Heart right ventricle (tissue), 16 donors: ENCODE measurements at places on chromosomes 11 and 22. TPM values are rescaled to one million over a fixed set of nuclear protein-coding genes. Genes with fewer than 3 reads are reported as not detected.
A peak's percentile ranks its signal among the peaks of the same experiment; 100 is the strongest.

PRODH gene
- 4.9 TPM for total RNA-seq

DNA sequence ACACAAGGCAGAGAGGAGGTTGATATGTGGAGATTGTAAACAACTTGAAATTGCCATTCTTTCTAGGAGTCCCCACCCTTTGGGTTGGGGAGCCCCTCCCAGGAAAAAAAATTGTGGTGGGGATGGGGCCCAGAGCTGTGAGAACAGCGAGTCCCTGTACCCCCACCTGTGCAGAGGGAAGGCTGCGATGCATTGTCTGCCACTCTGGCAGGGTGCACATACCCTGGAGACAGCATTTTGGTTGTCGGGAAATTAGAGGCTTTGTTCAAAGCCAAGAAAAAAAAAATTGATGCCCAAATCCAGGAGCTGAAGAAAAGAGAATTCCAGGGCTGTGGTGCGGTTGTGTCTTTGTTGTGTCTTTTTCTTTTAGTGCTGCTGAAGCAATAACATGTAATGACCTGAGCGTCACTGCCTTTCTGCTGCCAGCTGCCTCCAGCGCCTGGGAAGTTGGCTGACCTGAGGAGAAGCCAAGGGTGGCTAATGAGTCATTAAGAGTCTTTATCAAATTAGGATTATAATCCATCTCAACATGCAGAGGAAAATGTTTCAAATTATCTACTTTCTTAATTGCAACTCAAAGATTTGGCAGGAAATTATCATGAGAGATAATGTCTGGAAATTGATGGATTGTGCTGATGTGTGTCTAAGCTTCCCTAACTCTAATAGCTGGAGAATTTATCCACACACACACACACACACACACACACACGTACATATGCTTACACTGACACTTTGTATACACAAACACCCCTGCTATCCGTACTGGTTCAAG lies 8.0 kb upstream of the PKNOX2 start:
- no peak for DNase-seq

- DNase-seq = no peak
Observed at GRCh38 chr22:40004836-40005235, 10.1 kb downstream of the FAM83F start.

DNA sequence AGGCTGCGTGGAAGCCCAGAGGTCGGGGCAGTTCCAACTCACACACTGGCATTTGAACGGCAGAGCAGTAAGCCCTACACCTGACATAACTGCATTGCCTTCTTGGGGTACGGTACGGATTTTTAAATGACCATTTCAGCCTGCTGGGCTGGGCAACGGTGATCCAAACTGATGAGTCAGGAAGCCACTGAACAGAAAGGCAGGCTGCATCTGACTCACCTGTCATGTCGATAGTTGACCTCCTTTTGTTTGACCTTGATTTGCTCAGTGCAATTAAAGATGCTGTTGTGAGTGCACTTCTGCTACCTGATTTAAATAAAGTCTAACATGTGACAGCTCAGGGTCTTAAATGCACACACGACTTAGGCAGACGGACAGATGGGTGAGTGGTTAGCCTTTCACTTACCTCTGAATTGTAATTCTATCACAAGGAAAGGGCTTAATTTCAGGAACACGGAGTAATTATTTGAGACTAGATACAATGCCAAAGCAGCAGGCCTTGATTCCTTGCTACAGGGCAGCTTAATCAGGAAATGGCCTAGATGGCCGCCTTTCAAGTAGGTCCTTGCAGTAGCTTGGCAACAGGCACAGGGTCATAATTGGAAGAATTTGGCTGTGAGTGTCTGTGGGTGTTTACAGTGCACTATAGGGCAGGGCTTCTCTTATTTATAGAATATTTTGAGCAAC lies 52.2 kb downstream of the BMAL1 start:
- DNase-seq = peak; percentile 40

GRCh38 chr11:97638641-97639224 lies 1248.9 kb downstream of the JRKL start:
- DNase-seq = no peak

GRCh38 chr22:17549655-17550054 lies 13.6 kb upstream of the SLC25A18 start:
- no peak for DNase-seq

DNA sequence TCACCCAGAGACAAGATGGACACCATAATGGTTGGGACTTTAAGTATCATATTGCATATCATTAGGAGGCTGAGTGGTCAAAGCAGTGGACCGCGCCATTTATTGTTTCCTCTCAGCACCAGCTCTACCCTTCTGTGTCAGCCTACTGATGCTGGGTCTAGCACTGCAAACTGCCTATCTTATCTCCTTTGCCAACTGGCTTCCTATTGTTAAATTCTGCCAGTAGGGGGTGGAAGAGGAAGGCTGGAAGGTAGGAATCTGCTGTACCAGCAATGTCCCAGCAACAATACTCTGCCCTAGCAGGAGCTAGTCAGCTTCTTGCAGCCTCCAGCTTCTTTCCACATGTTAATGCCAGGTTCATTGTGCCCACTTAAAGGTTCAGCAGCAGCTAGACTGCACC lies 367.1 kb upstream of the PDGFD start:
- DNase-seq = no peak

DNA sequence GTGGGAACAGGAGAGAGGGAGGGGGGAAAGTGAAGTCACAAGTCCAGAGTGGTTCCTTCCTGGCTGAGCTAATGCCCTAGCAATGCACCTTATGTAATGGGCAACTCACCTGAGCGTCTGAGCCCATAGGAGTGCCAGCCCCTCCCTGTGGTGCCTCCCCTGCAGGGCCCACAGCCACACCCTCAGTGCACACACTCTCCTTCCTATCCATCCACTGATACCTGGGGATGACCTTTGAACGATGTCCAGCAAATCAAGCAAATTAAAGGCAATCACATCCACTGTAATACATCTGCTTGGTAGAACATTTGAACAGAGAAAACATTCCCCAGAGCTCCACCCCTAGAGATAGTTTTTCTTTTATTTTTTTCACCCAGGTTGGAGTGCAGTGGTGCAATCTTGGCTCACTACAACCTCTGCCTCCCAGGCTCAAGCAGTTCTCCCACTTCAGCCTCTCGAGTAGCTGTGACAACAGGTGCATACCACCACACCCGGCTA lies 19.6 kb upstream of the MICAL2 start:
- no peak for DNase-seq

APOBEC3B gene
- 6.4 TPM for total RNA-seq

LAMTOR1 gene
- 78.8 TPM for total RNA-seq

OR52M1 gene
- total RNA-seq = not detected

APOA4 gene
- not detected for total RNA-seq

DNA sequence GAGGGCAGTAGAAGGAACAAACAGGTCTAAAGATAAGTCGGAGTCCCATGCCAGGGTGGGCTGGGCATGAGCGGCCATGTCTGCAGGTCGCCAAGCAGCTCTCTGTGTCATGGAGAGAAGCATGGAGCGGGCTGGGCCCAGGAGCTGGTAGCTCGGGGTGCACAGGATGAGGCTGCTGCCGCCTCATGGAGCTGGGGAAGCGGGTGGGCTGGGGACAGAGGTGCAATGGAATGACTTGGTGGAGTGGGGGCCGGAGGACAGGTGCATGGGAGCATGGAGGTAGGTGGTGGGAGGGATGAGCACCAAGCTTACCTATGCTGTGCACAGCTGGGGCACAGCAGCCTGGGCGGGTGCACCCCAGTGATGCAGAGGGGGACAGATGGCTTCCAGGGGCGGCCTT lies 3.6 kb downstream of the NRXN2 start:
- no peak for DNase-seq

TEX54 gene
- not detected for total RNA-seq

DNA sequence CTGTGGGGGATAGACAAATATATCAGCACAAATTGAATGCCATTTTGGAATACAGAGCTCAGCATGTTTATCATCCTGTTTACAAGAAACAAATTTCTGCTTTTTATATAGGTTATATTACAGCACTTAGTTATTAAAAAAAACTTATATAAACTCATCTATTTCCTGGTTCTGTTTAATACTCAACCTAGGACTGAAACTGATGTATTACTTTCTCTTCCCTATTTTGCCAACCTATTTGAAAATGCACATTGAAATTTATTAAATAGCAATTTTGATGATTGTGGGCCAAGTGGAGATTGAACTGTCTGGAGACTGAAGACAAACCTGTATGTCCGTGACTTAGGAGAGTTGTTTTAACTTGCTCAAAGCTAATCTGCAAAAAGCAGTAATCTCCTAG lies 288.3 kb upstream of the ANO3 start:
- no peak for DNase-seq

DNA sequence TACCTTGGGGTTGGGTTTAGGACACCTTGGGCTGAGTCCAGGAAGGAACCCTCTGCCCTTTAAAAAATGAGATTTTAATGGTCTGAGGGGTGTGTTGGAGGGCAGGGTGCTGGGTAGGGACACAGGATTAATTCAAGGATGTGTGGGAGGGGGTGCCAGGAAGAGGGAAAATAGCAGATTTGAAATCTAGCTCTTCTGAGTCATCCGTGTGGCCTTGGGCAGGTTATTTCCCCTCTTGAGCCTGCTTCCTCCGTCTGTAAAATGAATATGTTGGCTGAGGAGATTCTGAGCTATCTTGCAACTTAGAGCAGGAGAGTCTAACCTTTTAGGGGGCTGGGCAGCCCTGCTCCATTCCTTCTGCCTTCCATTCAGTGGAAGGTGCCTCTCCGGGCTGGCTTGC lies 3.0 kb downstream of the TSPAN18 start:
- no peak for DNase-seq

- DNase-seq = no peak
Observed at GRCh38 chr22:23782703-23783102, 4.1 kb upstream of the SMARCB1 start.

GRCh38 chr11:396511-396947 lies 2.5 kb downstream of the PKP3 start:
- DNase-seq = no peak

MUC6 gene
- not detected for total RNA-seq

LZTR1 gene
- total RNA-seq = 32.5 TPM

BSCL2 gene
- total RNA-seq = 8.5 TPM

- peak; percentile 12 for DNase-seq
Observed at GRCh38 chr11:8838248-8838647, 72.7 kb upstream of the AKIP1 start.

DNA sequence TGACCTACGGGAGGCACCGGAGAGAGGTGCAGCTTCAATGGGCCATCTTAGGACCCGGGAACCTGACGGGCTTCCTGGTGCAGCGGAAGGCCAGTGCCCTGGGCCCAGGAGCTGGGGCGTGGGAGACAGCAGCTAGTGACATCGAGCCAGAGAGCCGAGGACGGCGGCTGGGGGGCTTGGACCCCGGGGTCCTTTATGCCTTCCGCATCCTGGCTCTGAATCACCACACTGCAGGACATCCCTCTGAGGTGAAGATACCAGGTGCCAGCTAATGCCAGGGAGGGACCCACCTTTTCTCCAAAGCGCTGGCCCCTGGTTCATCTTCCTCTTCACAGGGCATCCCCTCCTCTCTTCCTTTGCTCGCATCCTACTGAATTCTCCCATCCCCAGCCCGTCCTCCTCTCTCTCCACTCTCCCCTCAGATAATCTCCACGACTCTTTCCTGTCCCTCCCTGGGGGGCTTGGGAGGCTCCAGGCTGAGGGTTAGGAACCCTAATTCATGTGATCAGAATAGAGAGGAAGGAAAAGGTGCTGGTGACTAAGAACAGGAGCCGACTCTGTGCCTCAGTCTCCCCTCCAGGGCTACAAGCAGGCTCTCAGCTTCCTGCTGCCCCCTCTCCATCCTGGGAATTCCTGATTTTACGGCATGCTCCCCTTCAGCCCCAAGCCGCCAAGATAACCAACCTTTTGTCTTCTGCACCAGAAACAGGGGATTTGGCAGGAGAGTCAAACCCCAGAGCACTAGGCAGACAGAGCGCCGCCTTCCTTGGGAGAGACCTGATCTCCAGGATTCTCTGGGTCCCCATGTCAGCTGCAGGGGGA lies 8.5 kb downstream of the VSIG10L2 start:
- DNase-seq = no peak

ZNF70 gene
- total RNA-seq = 3.7 TPM

DNA sequence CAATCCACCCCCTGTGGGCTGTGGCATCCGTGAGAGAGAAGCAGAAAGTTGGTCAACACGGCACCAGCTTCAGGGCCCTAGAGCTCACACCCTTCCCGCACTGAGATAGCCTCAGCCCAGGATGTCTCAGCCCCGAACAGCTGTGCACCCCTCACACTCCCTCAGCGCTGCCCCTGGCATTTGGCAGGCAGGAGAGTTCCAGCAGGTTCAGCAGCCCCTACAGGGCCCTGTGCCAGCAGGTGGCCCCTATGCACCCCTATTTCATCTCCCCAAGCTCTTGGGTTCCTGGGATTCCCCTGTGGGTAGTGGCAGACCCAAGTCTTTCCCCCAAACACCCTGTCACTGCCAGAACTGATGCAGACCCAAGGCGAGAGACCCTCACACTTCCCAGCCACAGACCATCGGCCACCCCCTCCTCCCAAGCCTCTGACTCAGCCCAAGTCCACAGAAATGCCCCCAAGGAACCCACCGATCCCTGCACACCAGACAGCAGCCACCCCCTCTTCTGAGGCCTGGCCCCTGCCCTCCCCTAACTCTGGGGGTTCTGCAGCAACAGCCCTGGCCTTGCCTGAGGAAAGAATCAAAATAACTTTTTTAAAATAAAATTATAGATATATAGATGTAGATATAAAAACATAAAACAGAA lies 183.6 kb downstream of the IGLL1 start:
- no peak for DNase-seq

DEUP1 gene
- not detected for total RNA-seq

SLC22A9 gene
- total RNA-seq = not detected

- DNase-seq = no peak
Observed at GRCh38 chr11:40235841-40236240, 1223.6 kb downstream of the LRRC4C start.

FERMT3 gene
- total RNA-seq = 9.2 TPM

- DNase-seq = no peak
Observed at GRCh38 chr11:63711838-63712237, 30.5 kb downstream of the RTN3 start.

GUCY1A2 gene
- 18.5 TPM for total RNA-seq

DNA sequence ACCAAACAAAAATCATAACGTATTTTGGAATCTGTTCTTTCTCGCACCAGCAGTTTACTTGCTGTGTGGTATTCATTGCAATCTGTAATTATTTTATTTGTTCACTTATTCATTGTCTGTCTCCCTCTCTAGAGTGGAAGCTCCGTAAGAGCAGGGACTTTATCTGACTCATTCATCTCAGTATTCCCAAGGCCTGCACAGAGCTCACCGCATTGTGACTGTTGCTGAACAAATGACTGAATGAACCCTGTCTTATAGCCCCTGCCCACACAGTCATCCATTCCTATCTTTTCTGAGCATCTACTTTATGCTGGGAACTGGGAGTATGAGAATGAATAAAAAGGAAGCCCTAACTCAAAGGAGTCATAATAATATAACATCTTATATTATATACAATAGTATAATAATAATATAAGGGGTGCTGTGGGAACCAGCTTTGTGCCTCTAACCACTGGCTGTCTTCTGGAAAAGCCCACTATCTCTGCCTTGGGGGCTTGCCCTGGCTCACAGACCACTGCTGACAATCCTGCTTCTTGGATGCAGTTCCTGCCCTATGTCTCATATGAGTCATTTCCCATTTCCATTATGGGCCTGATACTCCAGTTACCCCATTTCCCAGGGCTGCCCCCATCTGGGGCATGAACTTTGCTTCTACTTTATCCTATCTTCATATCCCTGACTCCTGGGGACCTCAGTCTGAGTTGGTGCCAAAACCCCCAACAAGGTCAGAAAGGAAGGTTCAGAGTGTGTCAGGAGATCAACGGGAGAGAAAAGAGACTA lies 11.0 kb downstream of the XRRA1 start:
- no peak for DNase-seq
